Left lobe of liver (tissue), 2 donors: ENCODE measurements at places on chromosomes 1 and 21. TPM values are rescaled to one million over a fixed set of nuclear protein-coding genes. Genes with fewer than 3 reads are reported as not detected.

SPOCD1 gene
- total RNA-seq, result 0.08 TPM

RAB3B gene
- total RNA-seq, result 0.15 TPM

SPAG17 gene
- total RNA-seq, result not detected

ZNF496 gene
- total RNA-seq, result 4.4 TPM

RGS13 gene
- total RNA-seq, result not detected

ZC3H12A gene
- total RNA-seq, result 3.0 TPM
